ENCODE measurements at places on chromosomes 1 and 21.

DNA sequence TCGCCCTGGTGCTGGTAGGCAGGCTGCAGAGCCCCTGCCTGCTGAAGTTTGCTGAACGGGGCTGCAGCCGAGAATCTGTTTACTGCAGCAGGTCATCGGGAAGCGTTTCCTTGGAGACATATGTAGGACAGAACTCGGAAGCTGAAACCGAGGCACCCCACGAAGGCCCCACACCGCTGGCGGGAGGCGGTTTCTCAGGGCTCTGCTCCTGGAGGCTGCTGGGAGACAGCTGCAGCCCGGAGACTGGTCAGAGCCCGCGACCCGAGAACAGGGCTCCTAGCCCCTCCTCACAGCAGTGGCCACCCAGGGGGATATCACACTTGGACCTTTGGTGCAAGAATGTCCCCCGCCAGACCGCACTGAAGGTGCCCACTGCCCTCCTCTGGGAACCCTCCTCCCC lies 12.7 kb upstream of the PLCH2 start:
- DNase-seq = no peak

- no peak for DNase-seq
Measured at GRCh38 chr1:20223106-20223505, 36.8 kb upstream of the PLA2G2C start.

DNA sequence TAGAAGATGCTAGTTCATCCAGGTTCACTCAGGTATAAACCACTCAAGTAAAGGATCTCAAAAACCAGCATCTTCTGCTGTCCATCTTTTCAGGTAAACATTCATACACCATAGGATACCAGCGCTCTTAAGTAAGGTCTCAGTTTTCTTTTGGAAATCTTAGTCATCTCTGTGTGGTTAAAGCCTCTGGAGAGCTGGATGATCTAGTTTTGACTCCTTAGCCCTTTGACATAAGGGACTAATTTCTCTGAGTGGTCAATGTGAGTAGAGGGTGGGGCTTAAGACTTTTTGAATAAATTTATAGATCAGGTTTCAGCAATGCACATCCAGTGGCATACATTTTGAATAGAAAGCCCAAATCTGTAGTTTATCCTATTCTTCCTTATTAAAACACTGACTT lies 92.3 kb downstream of the CTH start:
- no peak for DNase-seq

- DNase-seq = no peak
Measured at GRCh38 chr1:154582885-154583284, 15.3 kb downstream of the CHRNB2 start.

DNA sequence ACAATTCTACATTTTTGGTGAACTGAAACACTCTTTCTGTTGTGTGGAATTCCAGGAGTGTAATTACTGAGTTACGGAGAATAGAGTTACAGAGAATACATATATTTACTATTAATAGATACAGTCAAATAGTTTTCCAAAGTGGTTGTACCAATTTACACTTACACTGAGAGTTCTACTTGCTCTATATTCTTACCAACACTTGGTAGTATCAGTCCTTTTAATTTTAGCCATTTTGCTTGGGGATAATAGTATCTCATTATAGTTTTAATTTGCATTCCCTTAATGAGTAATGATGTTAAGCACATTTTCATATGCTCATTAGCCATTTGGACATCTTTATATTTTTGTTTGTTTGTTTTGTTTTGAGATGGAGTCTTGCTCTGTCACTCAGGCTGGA lies 28.9 kb downstream of the AGO4 start:
- no peak for DNase-seq

DNA sequence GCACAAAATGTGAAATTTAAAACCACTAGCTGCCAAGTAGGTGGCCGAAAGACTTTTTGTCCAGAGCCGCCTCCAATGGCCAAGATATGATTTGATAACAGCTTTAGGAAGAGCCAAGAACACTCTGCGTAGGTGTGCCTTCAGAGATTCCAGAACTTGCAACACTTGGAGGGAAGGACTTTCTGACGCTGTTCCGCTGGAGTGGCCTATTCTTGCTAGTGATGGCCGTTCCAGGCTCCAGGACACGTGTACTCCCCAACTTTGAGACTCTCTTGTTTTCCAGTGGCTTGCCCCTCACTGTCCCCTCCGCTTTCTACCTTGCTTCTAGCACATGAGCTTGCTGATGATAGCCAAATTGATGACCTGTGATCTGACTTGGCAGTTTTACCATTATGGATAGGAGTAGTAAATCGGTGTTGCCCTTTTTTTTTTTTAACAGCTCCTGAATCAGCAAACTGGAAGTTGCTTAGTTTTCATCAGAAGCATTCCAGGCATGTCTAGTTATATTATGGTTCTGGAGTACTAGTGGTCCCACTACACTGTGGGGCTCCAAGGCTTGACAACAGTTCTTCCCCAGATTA lies 1.0 kb downstream of the PRDX6 start:
- peak; percentile 45 for DNase-seq

GRCh38 chr1:42852608-42852980 lies 6.2 kb downstream of the ZNF691 start:
- no peak for DNase-seq

DNA sequence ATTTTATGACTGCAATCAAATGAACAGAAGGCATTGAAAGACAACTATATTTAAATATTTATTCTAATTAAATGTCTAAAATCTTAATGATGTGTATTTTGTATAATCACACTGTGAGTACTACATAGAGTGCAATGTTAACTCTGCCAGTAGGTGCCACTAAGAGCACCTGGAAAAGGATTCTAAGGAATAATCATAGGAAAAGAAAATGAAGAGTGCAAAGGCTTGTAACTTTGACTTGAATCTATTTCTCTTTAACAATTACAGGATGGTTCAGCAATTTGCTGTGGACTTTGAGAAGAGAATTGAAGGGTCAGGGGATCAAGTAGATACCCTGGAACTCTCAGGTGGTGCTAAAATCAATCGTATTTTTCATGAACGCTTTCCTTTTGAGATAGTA lies 200.4 kb downstream of the DNM3 start:
- no peak for DNase-seq

DNA sequence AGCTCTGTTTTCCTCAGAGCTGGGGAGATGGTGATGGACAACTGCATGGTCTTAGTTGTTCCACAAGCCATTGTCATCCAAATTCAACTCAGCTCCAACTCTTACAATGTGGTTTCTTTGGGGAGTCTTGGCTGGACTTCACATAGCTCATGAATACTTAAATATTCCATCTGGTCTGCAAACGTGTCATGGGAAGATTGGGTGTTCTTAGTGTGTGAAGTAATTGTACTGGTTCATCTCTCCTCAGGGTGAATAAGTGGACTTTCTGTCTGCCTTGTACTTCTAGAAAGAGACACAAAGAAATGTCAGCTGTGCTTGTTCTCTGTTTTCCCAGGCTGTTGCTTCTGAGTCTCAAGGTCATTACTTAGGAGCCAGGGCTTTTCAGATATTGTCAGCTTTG lies 106.6 kb downstream of the VPS13D start:
- DNase-seq = no peak

DNA sequence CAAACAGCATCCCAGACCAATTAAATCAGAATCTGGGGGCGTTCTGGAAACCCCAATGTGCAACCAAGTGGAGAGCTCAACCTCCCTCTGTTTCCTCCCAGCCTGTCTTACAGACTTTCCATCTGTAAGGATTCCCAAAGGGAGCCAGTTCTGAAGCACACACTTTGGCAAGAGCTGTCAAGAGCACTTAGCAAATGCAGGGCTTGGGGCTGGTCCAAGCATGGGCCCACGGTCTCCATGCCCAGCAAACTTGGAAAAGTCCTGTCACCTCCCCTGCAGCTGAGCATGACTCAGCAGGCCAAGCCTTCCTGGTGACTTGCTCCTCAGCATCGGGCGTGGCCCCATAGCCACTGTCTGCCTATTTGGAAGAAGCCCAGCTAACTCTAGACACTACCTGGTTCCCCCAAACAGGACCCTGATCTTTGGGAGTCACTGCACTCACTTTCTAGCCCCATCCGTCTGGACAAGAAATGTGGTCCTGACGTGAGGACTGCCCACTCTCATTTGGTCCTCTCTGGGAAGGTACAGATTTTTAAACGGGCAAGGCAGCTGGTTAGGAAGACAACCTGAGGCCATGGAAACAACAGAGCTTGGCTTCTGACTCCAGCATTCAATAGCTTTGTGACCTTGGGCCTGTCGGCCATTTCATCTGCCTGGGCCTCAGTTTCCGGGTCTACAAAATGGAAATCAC lies 16.9 kb downstream of the SLC2A1 start:
- DNase-seq = no peak

DNA sequence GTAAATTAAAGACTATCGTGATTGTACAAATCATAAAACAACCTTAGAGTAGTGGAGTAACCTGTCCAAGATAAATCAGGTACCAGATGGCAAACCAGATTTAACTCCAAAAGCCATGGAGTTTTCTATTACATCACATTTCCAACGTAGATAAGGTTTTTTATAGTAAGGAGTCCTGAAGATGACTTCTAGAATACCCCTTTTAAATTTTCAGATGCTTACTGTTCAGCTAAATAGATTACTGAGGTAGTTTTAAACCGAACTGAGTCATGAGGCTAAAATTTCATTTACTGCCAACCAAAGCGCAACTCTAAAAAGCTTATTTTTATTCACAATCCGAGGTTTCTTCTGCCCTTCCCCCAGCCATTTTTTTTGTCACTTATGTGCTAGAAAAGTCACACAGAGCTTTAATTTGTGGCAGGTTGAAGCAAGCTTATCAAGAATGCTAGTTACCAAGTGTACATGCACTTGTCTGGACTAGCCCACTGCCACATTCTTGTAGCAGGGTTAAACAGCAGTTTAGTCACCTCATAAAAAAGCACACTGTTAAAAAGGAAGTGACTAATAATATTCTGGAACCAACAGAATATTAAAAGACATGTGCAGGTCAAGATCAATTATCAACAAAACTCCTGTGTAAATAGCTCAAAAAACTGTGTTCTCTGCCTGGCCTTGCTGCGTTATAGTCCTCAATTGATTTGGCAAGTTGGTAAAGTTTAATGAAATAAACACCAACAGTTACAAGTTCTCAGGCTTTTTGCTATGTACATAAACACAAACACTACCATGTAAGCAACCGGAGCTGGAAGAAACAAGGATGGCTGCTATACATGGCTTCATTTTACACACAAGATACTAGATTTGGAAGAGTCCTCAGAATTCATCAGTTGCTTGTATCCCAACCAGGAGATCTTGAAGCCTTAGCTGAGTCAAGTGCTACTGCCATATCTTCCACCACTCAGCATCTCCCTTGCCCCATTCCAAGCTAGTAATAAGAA lies 180.3 kb upstream of the DMRTA2 start:
- DNase-seq = no peak

DNA sequence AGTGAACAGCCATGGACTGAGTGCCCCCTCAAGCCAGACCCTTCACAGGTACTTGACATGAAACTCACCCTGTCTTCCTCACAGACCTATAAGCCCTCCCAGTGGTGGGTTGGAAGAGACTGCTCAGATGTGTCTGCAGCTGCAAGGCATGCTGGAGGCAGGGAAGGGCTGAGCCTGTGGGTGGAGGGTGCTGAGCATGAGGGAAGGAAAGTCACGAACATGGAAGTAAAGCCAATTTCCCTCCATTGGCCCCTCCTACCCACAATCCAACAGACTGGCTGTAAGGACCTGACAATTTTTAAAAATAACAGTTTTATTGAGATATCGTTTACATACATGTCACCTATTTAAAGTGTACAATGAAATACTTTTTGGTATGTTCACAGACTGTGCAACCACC lies 44.1 kb downstream of the RCSD1 start:
- DNase-seq = no peak

- no peak for DNase-seq
Measured at GRCh38 chr1:92975551-92976232, 14.4 kb upstream of the DIPK1A start.

GRCh38 chr21:45818904-45819285 lies 162.7 kb upstream of the COL6A1 start:
- DNase-seq = no peak

GRCh38 chr1:27522432-27523336 lies 32.7 kb upstream of the WASF2 start:
- DNase-seq = peak; percentile 62

GRCh38 chr1:57986432-57986831 lies 560.1 kb downstream of the OMA1 start:
- peak; percentile 80 for DNase-seq

GRCh38 chr1:232927830-232928505 lies 22.4 kb upstream of the NTPCR start:
- DNase-seq = no peak

- DNase-seq = peak; percentile 29
Measured at GRCh38 chr1:234943836-234944402, 184.7 kb downstream of the TOMM20 start.

GRCh38 chr1:243730487-243731150 lies 119.4 kb downstream of the AKT3 start:
- DNase-seq = no peak

- DNase-seq = no peak
Measured at GRCh38 chr1:83815330-83815729, 183.6 kb downstream of the TTLL7 start.

DNA sequence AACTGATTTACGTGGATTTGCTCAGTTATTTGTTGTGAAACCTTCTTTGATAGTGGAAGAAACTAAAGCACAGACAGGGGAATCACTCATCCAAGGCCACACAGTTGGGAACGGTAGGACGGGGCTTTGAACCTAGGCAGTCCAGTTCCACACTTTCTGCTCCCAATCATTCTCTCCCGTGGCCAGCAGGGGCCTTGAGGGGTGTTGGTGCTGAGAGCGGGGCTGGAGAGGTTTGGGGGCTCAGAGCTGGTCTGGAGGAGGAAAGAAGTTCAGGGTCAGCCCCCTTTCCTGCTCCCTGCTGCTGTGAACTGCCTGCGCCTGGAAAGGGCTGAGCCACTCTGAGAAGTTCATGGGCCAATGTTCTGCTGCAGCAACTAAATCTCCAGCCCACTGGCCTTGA lies 31.4 kb upstream of the ACTL8 start:
- no peak for DNase-seq

DNA sequence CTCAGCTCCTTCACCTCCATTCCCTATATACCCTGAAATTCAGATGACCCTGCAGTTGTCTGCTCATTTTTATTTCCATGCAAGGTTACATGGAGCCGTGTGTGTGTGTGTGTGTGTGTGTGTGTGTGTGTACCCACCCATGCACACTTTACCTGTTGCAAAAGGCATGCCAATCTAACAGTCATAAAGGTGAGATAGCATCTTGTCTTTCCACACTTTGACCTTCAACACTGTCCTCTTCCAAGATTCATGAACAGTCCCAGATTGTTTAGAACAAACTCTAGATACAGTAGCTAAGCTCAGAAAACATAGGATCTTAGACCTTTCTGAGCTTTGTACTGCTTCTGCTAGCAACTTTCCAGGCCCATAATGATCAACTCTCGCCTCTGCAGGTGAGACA lies 9.5 kb downstream of the LRRN2 start:
- no peak for DNase-seq

DNA sequence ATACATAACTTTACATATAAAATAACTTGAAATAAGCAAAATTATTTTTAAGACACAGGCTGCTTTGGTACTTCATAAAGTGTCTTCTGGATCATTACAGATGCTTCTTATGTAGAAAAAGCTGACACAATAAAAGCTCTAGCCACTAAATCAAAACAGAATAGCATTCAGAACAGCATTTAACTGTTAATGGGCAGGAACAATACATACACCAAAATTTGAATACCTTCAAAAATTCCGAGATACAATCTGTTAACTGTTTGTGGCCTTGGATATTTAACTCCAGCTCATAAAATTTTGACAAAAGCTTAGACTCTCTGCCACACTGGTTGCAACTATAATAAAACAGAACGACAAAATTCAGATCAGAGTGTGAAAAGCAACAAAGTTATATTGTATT lies 31.7 kb downstream of the USP48 start:
- no peak for DNase-seq

Data from Kasumi-1 (cell line).